ENCODE measurements at places on chromosomes 3 and 15.

DNA sequence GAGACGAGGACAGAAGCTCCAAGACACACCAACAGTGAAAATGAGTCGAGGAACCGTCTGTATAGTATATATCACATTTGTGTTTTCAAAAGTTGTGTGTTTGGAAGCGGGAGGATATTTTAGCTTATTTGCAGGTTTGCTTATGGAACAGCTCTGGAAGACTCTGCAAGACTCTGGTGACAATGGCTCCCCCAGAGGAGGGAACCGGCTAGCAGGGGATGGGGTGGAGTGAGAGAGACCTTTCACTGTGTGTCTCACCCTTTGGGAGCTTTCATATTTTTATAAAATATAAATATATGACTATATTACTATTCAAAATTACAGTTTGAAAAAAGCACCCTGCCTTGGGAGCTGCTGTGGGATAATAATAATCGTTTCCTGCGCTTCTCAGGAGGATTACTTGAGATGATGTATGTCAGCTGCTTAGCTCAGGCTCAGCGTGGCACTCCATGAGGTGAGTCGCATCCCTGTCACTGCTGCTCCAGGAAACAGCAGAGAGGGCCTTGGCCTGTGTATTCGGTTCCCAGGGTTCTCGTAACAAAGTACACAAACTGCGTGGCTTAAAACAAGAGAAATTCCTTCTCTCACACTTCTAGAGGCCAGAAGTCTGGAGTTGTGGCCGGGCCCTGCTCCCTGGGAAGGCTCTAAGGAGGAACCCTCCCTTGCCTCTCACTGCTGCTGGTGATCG lies 183.9 kb downstream of the FAM43A start:
- no peak for DNase-seq

GRCh38 chr15:82763361-82764116 lies 42.3 kb downstream of the FSD2 start:
- no peak for DNase-seq

GRCh38 chr15:72907733-72908132 lies 124.2 kb upstream of the ADPGK start:
- DNase-seq, result no peak

GRCh38 chr15:66763186-66764071 lies 61.4 kb downstream of the SMAD6 start:
- no peak for DNase-seq

- no peak for DNase-seq
Measured at GRCh38 chr3:124386996-124387595, 343.2 kb upstream of the UMPS start.

GRCh38 chr3:27625864-27626263 lies 96.3 kb downstream of the EOMES start:
- no peak for DNase-seq

GRCh38 chr3:46829699-46830208 lies 33.5 kb downstream of the MYL3 start:
- DNase-seq, result peak; percentile 46

DNA sequence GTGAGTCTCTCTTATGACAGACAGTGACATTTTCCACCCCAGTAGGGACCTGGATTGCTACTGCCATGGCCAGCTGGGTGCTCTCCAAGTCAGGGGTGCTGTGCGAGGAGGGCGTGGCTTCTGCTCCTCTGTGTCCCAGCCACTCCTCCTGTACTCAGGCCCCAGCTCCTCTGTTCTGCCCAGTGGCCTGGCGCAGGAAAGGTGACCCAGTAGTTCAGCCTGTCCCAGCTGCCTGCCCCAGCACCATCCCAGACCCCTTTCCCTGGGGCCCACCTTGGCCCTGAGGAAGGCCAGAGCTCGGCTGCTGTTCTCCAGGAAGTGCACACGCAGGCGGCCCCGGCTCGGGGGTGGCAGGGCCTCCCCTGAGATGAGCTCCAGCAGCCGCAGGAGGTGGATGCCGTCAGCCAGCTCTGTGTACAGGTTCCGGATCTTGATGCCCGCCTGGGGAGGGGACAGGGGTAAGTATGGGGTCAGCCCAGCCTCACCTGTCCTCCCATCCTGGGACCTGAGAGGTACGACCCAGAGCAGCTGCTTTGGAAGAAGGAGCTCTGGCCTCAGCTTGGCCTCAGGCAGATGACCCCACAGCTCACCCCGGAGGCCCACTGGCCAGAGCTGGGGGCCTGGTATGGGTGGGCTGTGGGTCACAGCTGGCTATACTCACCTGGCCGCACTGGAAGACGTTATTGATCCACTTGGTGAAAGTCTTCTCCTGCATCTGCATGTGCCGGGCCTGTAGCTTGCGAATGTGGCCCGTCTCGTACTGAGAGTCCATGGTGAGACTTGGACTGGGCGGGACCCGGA lies 1.0 kb downstream of the SPTBN5 start:
- peak; percentile 36 for DNase-seq

GRCh38 chr3:99111235-99111634 lies 209.7 kb upstream of the DCBLD2 start:
- DNase-seq, result no peak

DNA sequence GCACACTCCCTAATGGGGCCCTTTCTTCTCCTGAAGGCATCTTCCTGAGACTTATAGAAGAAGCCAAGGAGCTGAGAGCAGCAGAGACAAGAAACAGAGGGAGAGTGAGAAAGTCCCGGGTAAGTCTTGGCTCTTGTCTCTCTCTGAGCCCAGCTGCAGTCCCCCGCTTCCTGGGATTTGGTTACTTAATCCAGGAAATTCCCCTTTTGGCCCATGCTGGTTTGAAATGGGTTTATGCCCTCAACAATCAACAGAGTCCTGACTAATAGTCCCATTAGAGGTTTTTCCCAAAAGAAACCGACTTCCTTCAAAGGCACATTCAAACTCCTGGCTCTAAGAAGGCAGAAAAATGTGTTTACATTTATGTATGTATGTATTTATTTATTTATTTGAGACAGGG lies 22.0 kb downstream of the TMEM158 start:
- DNase-seq, result no peak

DNA sequence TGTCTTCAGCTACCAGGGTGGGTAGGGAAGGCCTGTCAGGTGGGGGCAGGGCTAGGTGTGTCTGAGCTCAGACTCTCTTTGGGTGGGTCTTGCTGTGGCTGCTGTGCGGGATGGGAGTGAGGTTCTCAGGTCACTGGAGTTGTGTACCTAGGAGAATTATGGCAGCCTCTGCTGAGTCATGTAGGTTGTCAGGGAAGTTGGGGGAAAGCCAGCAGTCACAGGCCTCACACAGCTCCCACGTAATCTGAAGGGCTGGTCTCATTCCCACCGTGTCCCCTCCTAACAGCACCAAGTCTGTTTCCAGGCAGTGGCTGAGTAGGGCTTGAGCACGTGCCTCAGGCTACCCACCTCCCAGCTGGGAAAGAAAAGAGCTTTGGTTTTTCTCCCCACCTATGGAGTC lies 67.0 kb downstream of the CHCHD4 start:
- DNase-seq, result no peak

DNA sequence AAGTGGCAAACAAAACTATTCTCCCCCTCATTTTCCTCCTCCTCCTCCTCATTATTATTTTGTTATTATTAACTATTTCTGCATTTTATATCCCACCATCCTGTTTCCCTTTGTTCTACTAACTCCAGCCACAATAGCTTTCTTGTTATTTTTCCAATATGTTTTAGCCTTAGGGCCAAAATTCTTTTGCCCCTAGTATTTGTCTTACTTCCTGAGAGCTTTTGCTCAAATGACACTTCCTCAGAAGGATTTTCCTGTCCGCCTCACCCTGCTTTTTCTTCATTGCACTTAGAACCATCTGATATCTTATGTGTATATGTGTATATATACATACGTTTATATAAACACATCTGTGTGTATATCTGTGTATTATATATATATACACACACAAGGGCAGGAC lies 32.7 kb upstream of the NUDT16 start:
- DNase-seq, result no peak

- DNase-seq, result no peak
Measured at GRCh38 chr3:43291546-43291945, 5.2 kb downstream of the SNRK start.

DNA sequence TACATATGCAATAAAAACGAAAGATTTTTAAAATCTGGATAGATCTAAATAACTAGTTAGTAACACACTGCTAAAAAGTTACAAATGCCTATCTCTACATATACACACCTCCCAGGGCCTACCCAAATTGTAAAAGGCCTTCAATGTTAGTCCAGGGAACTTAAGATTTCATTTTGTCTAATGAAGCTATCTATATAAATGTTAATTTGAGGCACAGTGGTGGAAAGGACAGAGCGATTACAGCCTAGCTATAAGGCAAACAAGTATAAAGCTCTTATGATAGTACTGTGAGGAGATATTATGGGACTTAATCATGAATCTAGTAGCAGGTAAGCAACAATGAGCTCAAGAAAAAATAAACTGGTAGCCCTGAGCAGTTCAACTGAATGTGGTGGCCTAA lies 101.7 kb downstream of the STAG1 start:
- no peak for DNase-seq

- DNase-seq, result no peak
Measured at GRCh38 chr3:189508784-189509501, 122.2 kb upstream of the TP63 start.

DNA sequence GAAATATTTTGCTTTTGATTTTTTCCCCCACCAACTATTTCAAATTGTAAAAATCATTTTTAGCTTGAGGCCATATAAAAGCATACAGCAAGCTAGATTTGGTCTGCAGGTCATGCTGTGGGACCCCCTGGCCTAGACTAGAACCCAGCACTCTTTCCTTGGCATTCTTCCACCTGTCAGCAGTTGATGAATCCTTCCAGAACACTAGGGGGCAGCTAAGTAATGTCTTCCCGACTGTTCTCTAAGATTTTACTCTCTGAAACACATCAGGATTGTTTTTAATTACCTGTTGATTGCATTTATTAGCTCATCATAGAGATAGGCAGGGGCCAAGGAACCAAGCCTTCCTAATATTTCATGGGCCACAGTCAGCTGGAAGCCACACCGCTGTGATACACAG lies 174.5 kb downstream of the CACNA1D start:
- no peak for DNase-seq

DNA sequence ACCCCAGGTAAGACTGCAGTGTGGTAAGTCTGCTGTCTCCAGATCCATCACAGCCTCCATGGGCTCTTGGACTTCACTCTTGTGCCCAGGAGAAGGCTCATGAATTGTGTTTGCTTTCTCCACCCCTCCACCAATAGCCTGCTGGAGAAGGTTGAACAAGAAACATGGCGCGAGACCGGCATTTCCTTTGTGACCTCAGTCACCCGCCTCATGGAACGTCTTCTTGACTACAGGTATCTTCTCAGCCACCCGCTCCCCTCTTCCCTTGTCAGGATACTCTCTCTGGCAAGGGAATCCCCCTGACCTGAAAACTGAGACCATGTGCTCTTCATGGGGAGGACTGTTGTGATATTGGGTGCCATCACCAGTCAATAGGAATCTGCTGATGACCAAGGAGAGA lies 52.1 kb upstream of the MANF start:
- DNase-seq, result no peak

- DNase-seq, result peak; percentile 54
Measured at GRCh38 chr15:74134387-74135027, 4.1 kb downstream of the ISLR2 start.

DNA sequence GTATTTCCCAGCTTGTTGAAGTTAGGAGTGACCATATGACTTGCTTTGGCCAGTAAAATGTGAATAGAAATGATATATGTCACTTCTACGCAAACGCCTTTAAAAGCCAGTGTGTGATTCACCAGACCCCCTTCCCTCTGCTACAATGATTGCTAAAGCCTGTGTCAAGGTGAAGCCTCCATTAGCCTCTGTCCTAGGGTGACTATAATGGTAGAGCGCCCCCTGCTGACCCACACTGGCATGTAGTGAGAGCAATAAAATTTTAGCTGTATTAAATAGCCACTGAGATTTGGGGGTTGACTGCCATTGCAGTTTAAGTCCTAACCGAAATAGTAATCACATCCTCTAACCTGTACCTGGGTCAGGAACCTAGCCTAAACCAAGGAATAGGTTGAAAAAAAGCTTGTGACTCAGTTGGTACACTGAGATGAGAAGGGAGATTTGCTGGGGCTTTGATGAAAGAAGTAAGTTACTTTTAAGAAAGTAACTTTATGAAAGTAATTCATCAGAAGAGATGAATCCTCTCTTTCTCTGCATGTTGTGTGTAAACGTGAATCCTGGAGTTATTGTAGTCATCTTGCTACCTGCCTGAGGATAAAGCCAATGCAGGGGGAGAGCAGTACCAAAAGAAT lies 52.6 kb downstream of the GTF2E1 start:
- peak; percentile 87 for DNase-seq

DNA sequence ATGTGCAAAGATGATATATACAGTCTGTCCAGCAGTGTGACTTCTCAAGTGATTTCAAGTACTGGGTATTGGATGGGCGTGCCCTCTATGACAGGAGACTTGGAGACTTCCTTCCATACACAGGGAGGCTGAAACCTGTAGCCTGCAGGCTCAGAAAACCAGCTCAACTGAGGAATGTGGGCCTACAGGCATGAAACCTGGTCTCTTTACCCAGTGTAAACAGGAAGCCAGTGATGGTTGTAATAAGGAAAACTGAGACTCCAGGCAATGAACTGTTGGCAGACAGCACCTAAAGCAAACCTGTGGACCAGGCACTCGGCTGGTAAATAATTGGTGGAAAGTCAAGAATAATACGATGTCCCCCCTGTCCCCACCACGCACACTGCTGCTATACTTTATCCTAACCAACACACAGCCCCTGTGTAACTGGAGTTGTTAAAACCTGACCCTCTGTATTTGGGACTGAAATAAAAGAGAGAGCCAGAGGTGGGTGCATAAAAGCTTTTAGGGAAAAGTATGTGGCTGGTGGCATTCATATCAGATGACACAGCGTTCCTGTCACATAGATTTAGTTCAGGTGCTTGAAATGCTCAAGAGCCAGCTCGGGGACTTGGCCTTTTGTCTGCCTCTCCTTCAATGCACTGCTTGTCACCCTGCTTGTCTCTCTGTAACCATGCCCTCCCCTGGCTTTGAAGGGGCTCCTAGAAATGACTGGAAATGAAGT lies 144.7 kb downstream of the TPRG1 start:
- DNase-seq, result no peak

DNA sequence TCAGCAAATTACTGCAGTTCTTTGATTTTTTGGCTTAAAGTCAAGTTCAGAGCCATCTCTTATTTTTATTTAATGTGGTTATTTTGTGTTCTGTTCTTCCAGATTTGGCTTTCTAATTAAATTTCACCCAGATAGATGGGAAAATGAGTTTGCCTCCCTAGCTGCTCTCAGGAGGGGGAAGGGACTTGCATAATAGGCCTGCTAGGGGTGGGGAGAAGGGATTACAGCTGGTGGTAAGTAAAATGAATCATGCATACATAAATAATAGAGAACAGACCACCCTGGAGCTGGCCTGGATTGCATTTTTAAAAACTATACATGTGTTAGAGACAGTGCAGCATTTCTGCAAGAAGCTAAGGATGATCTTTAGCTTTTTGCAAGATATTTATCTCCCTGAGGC lies 3.9 kb upstream of the PXYLP1 start:
- no peak for DNase-seq

DNA sequence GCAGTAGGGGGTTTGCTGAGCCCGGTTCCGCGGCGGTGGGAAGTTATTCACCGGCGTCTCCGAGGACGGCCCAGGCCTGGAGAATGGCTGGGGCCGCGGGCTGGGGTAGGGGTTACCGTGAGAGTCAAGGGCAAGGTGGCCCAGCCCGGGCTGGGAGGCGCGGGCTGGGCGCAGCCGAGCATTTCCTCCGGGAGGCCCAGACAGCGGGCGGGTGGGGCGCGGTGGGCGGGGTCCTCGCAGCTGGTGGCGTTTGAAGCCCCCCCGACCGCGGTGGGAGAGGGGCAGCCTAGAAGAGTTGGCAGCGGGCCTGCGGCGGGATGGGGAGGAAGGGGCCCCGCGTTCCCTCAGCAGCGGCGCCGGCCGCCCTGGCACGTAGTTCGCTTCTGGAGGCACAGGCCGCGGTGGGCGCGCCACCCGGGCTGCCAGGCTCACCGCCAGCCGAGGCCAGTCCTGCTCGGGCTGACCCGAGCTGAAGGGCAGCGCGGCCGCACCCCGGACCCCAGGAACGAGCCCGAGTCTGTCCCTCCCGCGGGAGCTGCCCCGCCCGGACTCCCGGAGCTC lies 960 bp upstream of the KLF13 start:
- DNase-seq, result peak; percentile 65

Measured in activated CD4-positive, alpha-beta memory T cell treated with anti-CD3 and anti-CD28 coated beads for 36 hours (primary cell).